Right lung (tissue), 10 donors: ENCODE measurements at places on chromosomes 16 and 17.

DNA sequence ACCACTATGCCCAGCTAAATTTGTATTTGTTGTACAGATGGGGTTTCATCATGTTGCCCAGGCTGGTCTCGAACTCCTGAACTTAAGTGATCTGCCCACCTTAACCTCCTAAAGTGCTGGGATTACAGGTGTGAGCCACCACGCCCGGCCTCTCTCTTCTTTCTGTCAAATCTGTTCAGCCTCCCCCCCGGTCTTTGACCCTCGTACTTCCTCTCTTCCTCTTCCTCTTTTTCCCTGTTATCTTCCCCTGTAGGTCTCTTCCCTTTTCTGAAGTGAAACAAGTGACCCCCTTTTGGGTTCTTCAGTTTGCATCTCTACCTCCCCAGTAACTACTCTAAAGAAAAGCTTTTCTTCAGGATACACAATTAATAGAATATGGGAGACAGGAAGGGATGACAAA is 31.7 kb upstream of the DHX40 start:
- DNase-seq = no peak

DNA sequence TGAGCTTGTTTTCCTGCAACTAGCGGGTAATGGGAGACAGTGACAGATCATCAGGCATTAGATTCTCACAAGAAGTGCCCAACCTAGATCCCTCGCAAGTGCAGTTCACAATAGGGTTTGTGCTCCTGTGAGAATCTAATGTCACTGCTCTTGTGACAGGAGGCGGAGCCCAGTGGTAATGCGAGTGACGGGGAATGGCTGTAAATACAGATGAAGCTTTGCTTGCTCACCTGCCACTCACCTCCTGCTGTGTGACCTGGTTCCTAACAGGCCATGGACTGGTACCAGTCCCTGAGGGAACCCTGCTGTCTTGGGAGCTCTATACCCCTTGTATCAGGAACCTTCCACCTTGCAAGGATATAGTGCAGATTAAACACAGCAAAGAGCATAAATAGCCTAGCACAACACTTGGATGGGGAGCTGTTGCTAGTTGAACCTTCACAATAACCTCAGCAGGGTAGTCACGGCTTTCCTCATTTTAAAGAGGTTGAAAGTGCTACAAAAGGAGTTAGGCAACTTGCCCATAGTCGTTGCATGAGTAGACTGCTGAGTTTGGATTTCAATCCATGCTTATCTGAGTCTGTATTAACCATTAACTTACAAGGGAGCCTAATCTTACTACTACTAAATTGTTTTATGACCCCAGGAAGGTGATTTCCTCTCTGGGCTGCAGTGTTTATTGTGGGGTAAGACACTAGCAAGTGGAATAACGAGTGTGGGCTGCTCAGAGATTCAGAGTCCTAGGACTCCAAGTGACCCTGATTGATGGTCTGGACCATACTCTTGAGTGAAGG is 156.6 kb upstream of the ZFHX3 start:
- DNase-seq = no peak

DNA sequence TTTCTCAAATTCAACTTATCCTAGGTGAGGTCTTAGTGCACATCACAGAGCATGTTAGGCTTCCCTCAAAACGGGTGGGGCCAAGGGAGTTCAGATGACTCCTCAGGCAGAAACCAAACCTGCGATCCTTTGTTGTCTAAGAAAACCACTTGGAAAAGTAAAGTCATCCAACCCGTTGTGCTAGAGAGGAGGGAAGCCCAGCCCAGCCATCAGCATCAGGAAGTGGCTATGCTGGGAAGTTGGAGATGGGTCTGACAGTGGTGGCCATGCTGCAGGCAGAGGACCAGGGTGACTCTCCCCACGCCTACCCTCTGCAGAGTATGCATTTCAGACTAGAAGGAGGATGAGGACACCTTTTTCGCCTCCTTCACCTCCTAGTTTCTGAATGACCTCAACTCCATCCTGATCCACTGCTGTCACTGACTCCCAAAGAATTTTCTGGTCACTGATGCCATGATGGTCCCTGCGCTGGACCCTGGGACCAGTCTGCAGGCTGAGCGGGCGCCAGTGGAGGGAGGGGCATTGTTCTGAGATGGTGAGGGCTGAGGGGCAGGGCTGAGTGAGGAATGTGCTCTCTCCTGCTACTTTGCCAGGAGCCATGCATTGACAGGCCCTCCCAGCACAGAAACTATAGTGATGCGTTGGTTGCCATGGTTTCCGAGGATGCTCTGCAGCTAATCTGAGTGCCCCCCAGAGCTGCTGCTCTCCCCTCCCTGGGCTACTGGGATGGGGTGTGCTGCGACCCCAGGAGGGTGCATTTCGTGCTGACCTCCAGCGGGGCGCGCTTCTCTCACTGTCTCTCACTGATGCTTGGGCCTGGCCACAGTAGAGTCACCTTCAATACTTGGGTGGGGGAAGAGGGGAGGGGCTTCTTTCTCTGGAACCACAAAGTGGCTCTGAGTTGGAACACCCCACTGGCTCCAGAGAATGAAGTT is 20.4 kb downstream of the ALOX12B start:
- DNase-seq = no peak

DNA sequence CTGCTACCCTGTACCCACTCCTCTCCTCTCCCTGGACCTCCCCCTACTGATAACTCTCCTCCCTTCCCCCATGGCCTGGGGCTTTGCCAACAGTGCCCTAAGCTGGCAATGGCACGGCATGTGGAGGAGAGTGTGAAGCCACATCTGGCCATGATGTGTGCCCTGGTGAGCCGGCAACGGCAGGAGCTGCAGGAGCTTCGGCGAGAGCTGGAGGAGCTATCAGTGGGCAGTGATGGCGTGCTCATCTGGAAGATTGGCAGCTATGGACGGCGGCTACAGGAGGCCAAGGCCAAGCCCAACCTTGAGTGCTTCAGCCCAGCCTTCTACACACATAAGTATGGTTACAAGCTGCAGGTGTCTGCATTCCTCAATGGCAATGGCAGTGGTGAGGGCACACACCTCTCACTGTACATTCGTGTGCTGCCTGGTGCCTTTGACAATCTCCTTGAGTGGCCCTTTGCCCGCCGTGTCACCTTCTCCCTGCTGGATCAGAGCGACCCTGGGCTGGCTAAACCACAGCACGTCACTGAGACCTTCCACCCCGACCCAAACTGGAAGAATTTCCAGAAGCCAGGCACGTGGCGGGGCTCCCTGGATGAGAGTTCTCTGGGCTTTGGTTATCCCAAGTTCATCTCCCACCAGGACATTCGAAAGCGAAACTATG is 5.2 kb downstream of the TRAF4 start:
- no peak for DNase-seq

DNA sequence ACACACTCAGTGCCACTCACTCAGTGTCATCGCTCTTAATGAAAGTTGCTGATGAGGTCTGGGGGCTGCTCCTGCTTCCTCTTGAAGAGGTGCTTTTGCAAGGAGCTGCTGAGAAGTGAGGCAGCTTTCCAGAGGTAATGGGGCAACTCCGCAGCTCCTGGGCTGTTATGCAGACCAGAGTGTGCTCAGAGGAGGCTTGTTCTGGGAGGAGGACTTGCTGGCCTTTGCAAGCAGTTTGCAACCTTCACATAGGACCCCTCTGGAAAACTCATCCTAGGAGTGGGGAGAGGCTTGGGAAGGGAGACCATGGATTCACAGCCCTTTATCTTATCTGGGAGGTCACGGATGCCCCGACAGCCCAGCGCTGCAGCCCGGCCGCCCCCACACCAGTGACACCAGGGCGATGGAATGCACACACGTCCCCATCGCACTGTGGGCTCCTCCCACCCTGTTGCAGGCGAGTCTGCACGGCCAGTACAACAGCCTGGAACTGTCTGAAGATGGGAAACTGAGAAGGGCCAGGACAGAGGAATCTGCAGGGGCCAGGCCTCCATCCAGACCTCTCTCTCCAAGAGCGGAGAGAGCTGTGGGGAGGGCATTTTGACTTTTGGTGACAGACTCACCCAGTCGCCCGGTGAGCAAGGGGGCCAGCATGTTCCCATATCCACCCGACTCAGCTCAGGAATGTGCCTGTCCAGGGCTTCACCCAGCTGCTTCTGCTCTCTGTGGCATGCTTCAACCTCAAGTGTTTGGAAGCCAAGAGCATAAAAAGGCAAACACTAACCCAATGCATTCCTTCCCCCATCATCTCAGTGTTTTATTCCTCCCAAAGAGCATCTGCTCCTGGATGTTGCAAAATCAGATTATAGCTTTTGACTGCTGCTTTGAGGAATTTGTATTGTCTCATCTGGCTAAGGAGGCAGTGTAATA is 78.6 kb upstream of the ZNF469 start:
- no peak for DNase-seq

DNA sequence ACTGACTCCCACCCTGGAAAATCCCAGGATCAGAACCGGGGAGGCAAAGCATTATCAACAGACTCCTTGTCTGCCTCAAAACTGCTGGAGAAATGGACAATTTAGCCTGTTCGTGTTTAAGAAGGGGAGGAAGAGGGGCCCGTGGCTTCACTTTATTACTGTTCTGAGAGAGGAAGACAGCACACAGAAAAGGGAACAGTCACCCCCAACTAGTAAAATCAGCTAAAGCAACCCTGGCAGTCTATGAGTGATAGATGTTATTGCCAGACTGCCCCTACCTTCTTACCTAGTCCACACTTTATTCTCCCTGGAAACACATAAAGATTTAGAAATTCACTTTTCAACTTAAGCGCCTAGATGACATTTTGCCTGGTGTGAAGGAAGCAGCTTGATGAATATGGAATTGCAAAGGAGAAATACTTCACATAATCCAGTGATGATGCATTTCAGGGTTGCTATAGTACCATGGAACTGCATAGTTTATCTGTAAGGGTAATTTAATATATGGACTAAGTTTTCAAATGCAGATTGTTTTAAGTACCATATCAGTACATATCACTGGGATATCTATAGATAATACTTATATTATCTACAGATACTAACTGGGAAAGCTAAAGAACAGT is 36.9 kb upstream of the TRAP1 start:
- DNase-seq = no peak

DNA sequence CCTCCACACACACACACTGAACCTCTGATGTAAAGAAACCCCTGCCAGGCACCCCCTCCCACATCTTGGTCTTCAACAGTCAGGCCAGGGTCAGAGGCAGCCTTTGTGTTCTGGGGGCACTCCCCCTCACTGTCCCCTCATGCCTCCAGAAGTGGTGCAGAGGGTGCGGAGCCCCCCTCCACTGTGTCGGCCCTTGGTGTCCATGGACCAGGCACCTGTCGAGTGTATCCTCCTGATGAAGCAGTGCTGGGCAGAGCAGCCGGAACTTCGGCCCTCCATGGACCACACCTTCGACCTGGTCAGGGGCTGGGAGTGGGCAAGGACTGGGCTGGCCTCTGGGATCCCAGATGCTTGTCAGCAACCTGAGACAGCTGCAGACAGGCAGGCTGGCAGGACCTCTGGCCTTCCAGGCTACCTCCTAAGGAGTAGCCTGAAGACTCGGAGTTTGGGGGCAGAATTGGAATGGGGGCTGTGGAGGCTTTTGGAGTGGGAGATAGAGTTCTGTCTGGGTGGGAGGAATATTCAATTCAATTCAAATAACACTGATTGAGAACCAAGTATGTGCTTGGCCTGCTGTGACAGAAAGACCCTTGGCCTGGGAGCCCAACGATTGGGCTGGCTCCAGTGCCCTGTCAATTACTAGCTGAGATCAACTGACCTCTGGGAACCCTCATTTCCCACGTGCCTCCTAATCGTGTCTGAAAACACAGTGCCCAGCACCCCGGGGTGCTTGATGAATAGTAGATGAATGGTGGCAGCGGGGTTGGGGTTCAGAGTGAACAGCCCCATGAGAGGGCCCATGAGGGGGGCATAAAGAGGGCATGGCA is 11.5 kb downstream of the GUCY2D start:
- no peak for DNase-seq
